ENCODE measurements at places on chromosomes 6 and 20.

DNA sequence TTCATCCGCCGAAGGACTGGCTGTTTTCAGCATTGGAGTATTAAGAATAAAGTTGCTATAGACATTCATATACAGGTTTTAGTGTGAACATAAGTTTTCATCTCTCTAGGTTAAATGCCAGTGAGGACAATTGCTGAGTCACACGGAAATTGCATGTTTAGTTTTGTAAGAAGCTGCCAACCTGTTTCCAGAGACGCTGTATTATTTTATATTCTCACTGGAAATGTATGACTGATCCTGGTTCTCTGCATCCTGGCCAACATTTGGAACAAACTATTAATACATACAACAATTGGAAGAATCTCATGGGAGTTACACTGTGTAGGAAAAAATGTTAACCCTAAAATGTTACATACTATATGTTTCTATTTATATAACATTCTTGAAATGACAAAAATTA lies 16.7 kb upstream of the TGM6 start:
- no peak for DNase-seq

GRCh38 chr20:50901301-50901700 lies 29.9 kb downstream of the ADNP start:
- DNase-seq, result no peak

GRCh38 chr6:90036963-90037362 lies 142.7 kb downstream of the GJA10 start:
- DNase-seq, result no peak

- DNase-seq, result no peak
Measured at GRCh38 chr20:24366336-24367004, 103.0 kb upstream of the SYNDIG1 start.

DNA sequence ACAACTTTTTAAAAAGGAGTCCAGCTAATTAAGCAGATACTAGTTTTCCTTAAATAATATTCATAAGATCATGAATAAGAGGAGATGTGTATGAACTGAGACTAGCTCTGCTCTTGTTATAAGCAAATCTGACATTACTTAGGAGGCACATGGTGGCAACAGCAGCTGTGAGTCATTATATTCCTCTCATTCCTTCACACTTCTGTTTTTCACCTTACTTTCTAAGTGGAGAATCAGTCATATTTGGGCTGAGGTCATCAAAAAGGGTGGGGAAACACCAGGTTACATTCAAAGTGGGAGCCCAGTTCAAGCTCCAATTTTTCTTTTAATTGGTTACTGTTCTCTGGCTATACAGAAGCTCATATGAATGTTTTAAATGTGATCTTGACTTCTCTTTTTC lies 6.0 kb upstream of the RIPPLY2 start:
- no peak for DNase-seq

DNA sequence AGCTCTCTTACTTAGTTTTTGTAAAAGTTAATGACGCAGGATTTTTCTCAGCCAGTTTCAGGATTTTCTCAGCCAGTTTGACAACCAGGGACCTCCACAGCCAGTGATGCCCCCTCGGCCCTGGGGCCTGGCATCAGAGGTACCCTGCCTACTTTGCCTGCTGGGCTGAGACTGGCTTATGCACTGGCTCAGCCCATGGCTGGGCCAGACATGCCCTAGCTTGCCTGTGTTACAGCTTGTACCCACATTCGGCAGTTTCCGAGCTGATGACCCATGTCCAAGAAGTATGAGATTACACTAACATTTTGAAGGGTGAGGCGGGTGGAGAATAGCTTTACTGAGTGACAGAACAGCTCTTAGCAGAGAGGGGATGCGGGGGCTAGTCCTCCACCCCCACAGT lies 406.1 kb upstream of the HSF2 start:
- DNase-seq, result no peak

DNA sequence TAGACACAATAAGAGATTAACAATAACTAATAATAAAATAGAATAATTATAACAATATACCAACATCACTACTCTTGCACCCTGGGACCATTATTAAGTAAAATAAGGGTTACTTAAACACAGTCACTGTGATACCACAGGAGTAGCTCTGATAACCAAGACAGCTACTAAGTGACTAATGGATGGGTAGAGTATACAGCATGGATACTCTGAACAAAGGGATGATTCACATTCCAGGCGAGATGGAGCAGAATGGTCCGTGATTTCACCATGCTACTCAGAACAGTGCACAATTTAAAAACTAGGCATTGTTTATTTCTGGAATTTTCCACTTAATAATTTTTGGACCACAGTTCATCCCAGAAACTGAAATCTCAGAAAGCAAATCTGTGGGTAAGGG lies 80.0 kb upstream of the FUT9 start:
- DNase-seq, result no peak

- no peak for DNase-seq
Measured at GRCh38 chr6:43630980-43631619, 2.0 kb upstream of the GTPBP2 start.

- DNase-seq, result no peak
Measured at GRCh38 chr20:3248167-3248992, 9.4 kb upstream of the SLC4A11 start.

GRCh38 chr6:6918216-6918983 lies 189.4 kb upstream of the RREB1 start:
- no peak for DNase-seq

DNA sequence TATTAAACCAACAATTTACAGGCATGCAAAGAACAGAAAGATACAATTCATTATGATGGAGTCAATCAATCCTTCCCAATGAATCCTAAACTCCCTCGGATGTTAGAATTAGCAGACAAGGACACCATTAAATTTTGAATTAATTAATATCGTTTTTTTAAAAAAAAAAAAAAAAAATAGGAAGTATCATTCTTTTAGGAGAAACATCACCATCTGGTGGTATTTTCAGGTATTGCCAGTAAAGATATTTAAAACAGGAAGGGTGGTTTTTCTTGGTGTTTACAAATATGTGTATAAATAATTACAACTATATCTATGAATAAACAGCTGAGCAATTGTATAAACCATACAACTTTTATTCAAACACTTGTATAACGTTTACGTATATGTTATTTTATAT lies 564.4 kb downstream of the HAO1 start:
- no peak for DNase-seq

GRCh38 chr20:49326026-49326425 lies 48.2 kb upstream of the ZNFX1 start:
- no peak for DNase-seq

DNA sequence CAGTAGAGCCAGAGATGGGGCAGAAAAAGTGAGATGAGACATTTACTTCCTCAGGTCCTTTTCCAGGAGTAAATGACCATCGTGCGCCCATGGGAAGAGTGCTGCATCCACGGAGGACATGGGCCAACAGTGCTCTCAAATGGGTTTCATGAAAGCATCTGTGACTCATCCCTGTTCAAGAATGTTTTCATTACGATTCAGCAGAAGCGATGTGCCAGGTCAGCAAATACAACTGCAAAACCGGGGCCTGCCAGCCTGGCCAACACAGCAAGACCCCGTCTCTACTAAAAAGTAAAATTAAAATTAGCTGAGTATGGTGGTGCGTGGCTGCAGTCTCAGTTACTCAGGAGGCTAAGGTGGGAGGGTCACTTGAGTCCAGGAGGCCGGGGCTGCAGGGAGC lies 125.1 kb downstream of the LY86 start:
- DNase-seq, result no peak

DNA sequence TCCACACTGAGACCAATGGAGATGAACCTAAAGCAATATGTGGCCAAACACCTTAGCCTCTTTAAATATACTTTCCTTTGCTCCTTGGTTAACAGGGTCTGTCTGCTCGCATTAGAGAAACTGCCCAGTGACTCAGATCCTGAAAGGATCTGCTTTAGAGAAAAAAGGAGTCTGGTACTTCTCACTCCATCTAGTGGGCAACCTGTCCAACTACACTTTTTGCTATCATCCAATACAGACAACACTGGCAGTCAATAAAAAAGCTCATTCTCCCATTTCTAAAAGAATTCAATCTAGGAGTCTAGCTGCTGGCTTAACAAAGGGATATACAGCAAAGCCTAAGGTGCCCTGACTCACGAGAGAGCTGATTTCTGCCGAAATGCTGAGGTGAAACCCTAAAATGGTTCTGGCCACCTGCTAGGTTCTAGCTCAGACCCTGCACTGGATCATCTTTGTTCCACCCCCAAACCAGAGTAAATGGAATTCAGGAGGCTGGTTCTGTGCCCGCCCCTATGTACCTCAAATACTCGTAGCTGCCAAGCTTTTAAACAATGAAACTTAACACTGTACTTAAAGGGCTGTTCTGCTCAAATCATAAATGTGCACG lies 11.5 kb downstream of the GNL1 start:
- DNase-seq, result no peak

DNA sequence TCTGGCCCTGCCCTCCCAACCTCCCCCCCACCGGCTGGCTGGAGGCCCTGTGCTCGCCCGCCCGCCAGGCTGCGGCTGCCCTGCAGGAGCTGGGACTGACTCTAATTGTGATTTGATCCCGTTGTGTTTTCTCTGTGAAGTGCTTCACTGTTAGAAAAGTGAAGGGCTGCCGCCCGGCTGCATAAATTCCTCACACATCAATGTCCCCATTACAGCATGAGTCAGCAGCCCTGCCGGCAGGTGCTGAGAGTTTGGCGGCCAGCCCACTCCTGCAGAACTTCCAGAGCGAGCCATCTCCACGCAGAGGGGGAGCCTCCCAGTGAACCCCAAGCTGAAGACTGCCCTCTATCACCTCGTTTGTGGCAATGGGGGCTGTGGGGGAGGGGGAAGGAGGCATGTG lies 137.9 kb downstream of the DLL1 start:
- no peak for DNase-seq

DNA sequence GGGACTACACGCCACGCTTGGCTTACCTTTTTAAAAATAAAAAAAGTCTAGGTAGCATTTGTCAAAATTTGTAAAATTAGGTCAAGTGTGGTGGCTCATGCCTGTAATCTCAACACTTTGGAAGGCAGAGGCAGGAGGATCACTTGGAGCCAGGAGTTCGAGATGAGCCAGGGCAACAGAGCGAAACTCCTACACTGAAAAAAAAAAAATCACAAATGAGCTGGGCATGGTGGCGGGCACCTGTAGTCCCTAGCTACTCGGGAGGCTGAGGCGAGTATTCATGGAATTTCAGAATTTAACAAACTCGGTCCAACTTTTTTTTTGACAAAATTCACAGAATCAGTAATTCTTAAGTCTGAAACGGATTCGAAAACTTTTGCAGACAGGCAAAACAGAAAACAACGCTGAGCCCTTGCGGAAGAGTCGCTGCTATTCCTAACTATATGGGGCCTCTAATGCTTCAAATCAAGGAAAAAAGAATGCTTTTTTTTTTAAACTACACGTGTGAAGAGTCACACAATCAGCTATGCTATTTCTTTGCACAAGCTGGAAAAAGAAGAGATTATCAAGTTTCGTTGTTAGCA lies 62.9 kb downstream of the GTF2H5 start:
- DNase-seq, result no peak

- DNase-seq, result peak; percentile 53
Measured at GRCh38 chr6:26195376-26195923, 108.2 kb downstream of the HFE start.

DNA sequence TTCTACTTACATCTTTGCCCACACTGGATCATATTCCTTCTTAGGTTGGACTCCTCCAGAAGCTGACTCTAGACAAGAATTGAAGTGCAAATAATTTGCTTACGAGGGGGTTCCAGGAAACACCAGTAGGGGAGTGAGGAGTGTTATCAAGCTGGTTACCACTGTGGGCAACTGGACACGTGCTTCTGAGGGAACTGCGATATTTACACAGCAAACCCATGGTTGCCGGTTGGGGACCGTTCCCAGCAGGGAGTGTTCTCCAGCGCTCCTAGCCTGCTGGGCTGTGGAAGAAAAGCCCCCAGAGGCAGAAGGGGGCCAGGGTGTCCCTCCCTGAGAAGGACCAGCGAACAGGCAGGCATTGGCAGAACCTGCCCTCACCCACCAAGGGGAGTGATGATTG lies 21.7 kb downstream of the MDFI start:
- DNase-seq, result no peak

- DNase-seq, result no peak
Measured at GRCh38 chr6:27889275-27889627, 22.9 kb downstream of the OR2B2 start.

- no peak for DNase-seq
Measured at GRCh38 chr6:47168180-47168579, 126.0 kb upstream of the ADGRF1 start.

GRCh38 chr6:17096652-17097051 lies 5.2 kb upstream of the STMND1 start:
- no peak for DNase-seq

- DNase-seq, result no peak
Measured at GRCh38 chr20:7924692-7925091, 15.6 kb downstream of the HAO1 start.

GRCh38 chr6:55176958-55177357 lies 2.6 kb downstream of the HCRTR2 start:
- DNase-seq, result no peak
